ENCODE measurements at places on chromosomes 4 and X.

GRCh38 chr4:123488916-123489315 is 92.3 kb downstream of the SPRY1 start:
- no peak overlapping the region for H3K27ac ChIP-seq
- no peak overlapping the region for H3K4me3 ChIP-seq
- no peaks in the 10 kb centered on the region for H3K36me3 ChIP-seq
- DNase-seq: no peak

GRCh38 chrX:154761977-154762536 is 607 bp upstream of the DKC1 start:
- no peak for DNase-seq
- H3K4me3 ChIP-seq: peak overlapping the region; percentile 90
- peaks cover 22% of the 10 kb centered on the region for H3K4me1 ChIP-seq
- H3K27ac ChIP-seq: peak overlapping the region; percentile 92
- peaks cover 10% of the 10 kb centered on the region for H3K36me3 ChIP-seq

DNA sequence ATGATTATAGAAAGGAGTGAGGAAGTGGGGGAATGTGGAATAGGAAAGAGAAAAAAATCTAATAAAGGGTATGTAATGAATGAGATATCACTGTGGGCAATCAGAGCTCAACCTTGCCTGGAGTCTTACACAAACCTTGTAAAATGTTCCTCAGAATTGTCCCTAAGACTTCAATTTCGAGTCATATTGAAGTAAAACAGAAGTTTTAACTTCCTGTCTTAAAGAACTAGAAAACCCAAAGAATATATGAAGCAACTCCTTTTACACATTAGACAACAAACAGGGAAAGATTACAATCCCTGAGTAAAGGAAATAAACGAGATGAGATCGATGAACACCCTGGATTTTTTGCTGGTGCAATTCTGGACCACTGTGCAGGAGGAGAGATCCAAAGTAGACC is 18.0 kb downstream of the CXCL2 start:
- no peaks in the 10 kb centered on the region for H3K4me1 ChIP-seq
- no peaks in the 10 kb centered on the region for H3K27me3 ChIP-seq
- no peak for DNase-seq
- H3K27ac ChIP-seq: no peak overlapping the region

- H3K4me1 ChIP-seq: no peaks in the 10 kb centered on the region
- H3K27ac ChIP-seq: no peak overlapping the region
- no peaks in the 10 kb centered on the region for H3K27me3 ChIP-seq
- no peak for DNase-seq
- no peak overlapping the region for H3K4me3 ChIP-seq
These were observed 212.3 kb upstream of the SFRP2 start for GRCh38 chr4:154001193-154001592.

Data from immature natural killer cell (primary cell).